DMS79 (cell line): ENCODE measurements at places on chromosomes 4 and X.

DNA sequence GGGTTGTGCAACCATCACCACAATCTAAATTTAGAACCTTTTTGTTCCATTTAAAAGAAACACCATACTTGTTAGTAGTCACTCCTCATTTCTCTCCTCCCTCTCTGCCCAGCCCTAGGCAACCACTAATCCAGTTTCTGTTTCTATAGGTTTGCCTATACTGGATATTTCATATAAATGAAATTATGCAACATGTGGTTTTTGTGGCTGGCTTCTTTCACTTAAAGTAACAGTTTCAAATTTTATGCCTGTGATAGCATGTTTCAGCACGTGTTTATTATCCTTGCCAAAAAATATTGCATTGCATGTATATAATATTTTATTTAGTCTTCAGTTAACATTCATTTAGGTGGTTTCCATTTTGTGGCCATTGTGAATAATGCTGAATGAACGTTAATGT lies 437.6 kb downstream of the IL1RAPL1 start:
- DNase-seq: no peak

DNA sequence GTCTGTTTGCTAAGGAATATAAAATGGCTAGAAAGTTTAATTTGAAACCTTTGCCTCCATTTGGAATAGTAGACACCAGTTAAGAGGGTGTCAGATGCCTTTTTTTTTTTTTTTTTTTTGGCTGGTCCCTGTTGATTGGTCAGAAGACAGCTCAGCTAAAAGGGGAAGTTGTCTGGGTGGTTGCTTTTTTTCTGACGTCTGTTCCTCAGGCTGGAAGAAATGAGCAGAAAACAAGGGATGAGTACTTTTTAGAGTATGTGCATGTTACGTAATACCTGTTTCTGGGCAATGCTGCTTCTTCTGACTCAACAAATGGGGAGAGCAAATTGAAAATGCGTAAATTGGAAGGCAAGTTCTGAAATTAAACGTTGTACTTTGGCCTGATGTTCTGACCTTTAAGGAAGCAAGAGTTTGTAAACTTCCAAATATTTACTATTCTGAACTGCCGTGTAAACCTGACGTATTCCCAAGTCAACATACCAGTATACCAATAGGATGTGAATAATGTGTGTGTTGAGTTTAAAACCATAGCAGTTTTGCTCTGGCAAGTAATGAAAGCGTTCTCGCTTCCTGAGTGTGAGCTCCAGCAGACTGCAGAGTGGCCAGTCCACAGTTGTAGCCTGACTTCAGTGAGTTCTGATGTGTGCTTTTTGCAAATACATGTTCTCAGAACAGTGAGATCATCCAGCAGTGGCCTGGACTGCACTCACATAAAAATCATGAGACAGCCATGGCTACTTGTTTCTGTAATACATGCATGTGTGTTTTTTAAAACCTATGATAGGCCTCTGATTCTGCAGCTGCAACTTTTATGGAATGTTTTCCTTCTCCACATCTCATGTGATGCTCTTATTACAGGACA lies 1.7 kb downstream of the SAT1 start:
- DNase-seq: no peak

GRCh38 chrX:105636667-105637066 lies 185.7 kb upstream of the NRK start:
- no peak for DNase-seq

DNA sequence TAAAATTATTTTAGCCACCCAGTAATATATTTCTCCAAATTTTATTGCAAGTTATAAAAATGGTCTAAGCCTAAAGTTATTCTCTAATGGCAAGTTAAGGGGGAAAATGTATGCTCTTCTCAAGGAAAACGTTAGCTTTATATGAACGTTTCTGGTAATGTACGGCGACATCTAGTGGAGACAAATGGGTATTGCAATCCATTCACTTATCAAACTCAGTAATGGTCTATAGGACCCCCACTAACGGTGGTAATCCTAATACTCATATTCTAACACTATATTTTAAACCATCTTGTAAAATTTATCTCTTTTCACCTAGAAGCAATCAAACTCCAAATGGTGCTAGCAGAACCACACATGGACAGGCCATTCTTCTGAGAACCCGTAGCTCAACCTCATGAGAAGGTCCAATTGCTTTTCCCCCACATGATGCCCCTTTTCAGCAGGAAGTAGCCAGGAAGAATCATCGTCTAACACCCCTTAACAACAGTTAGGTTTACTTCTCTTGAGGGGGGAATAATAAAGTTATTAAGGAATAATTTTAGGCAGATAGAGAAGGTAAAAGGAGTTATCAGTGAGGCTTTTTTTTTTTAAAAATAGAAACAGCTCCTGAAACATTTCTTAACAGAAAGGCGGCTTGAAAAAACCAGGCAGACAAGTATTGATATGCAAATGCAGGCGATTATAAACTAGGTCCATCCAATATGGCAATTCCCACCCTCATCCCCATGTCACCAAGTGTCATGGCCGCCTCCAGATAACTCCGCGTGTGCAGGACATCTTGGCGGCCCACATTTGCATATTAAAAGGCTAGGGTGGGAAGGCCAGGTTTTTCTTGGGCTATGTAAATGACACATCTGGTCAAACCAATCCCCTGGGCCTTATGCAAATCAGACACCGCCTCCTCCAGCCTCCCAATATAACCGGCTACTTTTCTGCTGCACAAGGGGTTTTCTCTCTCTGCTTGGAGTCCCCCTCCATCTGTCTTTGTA lies 35.0 kb downstream of the NUDT11 start:
- no peak for DNase-seq

DNA sequence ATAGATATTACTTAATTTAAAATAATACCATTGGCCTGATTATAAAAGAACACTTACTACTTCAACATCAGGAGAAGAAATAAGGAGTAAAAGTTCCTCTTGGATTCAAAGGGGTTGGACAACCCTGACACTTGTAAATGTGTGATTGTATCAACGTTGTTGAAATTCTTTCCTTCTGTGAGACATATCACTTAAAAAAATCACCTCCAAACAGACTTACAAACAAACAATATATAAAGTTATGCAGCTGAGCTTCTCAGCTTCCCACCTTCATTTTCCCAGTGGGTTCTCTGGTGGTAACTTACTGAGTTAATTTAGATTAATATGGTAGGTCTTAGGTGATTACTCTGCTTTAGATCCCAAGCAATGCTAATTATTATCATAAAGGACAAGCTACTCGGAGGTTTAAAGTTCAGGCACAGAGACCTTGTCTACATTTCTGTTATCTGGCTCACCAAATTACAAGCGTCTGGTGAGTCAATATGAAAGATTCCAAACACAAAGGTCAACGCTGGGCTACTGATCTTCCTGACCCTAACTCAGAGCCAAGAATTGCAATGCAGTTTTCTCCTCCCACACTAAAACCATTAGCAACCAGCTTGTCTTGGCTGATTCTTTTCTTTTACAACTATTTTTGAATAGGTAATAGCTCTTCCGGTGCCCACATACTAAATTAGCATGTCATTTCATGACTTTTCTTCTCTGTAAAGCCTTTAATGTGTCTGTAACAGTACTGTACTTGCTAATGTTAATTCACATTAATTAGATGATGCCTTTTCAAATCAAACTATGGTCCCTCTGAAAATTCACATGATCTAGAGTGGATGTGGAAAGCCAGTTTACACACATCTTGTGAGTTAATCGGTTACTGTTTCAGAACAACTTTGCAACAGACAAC lies 157.6 kb downstream of the RASL11B start:
- DNase-seq: no peak

DNA sequence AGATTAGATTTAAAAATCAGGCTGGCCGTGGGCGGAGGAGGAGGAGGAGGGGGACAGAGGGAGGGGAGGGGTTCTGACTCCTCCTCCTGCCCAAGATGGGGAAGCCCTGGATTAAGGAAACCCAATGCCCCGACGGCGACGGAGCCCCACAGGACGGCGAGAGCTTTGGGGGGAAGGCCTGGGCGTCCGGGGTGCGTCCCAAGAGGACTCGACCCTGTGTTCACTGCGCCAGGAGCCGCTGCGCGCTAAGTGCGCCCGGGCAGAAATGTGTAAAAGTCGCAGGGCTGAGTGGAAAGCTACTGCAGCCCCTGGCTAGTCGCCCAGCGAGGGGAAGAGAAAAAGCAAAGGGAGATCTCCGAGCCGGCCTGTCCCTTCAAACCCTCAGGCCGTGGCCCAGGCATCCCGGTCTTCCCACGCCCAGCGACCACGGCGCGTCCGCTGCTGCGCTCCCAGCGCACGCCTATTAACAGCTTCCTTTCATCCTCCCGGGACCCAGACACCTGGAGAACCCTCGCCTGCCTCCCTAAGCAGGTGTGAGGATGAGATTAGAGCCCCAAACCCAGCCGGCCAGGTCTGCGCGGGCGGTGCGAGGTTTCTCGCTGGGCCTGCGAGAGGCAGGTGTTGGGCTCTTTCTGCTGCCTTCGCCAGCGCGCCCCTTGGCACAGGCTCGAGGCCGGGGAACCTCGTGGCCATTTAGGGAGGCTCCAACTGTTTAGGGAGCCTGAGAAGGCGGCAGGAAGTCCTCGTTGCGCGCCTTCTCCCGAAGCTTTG lies 1.4 kb upstream of the RPS6KA3 start:
- no peak for DNase-seq

GRCh38 chr4:147727476-147728028 lies 4.3 kb upstream of the ARHGAP10 start:
- no peak for DNase-seq

GRCh38 chr4:183396227-183396637 lies 48.2 kb upstream of the CDKN2AIP start:
- DNase-seq: no peak

- no peak for DNase-seq
Measured at GRCh38 chr4:112832493-112832892, 195.6 kb downstream of the LARP7 start.

DNA sequence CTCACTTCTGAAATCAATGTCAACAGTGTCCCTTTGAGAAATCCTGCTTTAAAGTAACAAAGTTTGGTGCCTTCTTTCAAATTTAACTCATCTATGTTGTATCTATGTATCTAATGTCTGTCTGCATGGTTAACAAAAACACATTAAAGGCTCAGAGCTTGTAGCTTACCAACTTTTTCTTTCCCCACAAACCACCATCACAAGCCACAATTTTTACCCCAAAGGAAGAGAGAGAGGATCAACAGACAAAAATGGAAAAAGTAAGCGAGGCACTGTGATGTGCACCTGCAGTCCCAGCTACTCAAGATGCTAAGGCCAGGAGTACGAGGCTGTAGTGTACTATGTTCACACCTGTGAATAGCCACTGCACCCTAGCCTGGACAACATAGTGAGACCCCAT lies 17.2 kb downstream of the ATRX start:
- no peak for DNase-seq

DNA sequence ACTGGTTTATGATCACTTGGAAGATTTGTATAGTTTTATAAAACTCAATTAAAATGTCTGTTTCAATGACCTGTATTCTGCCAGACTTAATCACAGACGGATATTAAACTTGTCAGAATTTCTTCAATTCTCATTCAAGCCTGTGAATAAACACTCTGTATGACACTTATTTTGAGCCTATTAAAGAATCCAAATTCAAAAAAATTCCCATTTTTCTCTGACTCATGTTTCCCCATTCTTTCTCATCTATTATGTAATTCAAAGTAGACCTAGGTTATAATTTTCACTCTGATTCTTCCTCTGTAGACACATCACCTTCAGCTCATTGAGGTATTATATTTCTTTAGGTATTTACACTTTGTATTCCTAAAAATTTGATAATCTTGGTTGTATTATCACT lies 166.1 kb downstream of the TMA16 start:
- no peak for DNase-seq

GRCh38 chr4:87375719-87376291 lies 15.2 kb downstream of the HSD17B11 start:
- no peak for DNase-seq

GRCh38 chr4:5033281-5033841 lies 14.1 kb upstream of the CYTL1 start:
- DNase-seq: no peak

- DNase-seq: no peak
Measured at GRCh38 chrX:30343206-30343605, 34.0 kb upstream of the NR0B1 start.
